CD4-positive, alpha-beta T cell treated with Interleukin-17A for 1 hour (primary cell): ENCODE measurements at places on chromosomes 2 and 18.

GRCh38 chr2:28273751-28274150, 118.9 kb upstream of the FOSL2 start:
- peak; percentile 15 for DNase-seq

- no peak for DNase-seq
These were observed 33.0 kb downstream of the CDCA7 start for GRCh38 chr2:173387660-173388059.

- no peak for DNase-seq
These were observed 32.7 kb downstream of the SPIRE1 start for GRCh38 chr18:12625241-12625640.

DNA sequence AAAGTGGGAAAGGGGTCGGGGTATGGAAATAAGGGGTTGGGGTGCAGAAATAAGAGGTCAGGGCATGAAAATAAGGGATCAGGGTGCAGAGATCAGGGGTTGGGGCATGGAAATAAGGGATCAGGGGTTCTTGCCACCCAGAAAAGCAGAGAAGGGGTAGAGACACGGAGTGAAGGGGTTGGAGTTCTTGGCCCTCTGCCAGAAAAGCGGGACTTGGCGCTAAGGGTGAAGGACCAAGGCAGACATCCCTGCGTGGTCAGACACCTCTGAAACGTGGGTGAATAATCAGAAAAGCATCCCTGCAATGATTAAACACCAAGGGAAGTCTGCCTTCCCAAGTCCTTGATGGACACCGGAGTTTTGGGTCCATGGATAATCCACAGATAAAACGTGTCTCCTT, 1521.6 kb upstream of the SLC39A10 start:
- no peak for DNase-seq

GRCh38 chr2:65278531-65278981, 50.9 kb downstream of the ACTR2 start:
- DNase-seq = no peak

DNA sequence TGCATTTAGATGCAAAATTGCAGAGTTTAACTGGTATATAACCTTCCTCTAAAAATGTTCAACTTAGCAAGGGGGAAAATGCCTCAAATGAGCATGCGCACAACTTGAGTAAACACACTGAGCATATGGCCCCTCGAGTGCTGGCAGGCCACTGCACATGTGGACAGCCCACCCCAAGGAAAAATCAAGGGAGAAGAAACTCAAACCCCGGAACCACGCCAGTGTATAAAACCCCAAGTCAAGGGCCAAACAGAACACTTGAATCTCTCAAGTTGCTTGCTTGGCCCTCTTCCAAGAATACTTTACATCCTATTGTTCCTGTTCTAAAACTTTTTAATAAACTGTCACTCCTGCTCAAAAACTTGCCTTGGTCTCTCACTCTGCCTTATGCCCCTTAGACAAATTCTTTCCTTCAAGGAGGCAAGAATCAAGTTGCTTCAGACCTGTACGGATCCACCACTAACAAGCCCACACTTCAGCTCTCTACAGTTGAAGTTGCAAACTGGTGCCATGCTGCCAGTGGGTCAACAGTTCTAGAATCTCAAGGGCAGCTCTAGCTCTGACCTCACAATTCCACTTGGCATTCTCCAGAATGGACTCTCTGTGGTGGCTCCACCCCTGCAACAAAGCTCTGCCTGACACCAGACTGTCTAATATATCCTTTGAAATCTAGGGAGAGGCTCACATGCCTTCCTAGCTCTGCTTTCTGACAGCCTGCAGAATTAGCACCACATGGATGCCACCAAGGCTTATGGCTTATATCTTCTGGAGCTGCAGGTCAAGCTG, 38.9 kb downstream of the HIBCH start:
- no peak for DNase-seq

GRCh38 chr2:45178854-45179253, 169.6 kb upstream of the SIX2 start:
- no peak for DNase-seq

GRCh38 chr18:48688961-48689360, 150.1 kb downstream of the CTIF start:
- DNase-seq = no peak

DNA sequence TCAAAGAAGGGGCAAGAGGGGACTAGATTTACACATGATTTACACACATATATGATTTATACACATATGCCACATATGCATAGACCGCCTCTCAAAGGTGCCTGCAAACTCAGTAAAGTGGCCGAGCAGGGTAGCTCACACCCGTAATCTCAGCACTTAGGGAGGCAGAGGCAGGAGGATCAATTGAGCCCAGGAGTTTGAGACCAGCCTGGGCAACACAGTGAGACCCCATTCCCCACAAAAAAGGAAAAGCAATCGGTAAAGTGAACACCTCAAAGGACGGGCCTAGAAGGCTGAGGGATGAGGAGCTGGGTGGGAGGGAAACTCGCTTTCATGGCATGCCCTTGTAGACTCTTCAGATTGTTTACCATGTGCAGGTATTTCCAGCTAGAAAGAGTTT, 5.1 kb downstream of the ANKRD39 start:
- no peak for DNase-seq

DNA sequence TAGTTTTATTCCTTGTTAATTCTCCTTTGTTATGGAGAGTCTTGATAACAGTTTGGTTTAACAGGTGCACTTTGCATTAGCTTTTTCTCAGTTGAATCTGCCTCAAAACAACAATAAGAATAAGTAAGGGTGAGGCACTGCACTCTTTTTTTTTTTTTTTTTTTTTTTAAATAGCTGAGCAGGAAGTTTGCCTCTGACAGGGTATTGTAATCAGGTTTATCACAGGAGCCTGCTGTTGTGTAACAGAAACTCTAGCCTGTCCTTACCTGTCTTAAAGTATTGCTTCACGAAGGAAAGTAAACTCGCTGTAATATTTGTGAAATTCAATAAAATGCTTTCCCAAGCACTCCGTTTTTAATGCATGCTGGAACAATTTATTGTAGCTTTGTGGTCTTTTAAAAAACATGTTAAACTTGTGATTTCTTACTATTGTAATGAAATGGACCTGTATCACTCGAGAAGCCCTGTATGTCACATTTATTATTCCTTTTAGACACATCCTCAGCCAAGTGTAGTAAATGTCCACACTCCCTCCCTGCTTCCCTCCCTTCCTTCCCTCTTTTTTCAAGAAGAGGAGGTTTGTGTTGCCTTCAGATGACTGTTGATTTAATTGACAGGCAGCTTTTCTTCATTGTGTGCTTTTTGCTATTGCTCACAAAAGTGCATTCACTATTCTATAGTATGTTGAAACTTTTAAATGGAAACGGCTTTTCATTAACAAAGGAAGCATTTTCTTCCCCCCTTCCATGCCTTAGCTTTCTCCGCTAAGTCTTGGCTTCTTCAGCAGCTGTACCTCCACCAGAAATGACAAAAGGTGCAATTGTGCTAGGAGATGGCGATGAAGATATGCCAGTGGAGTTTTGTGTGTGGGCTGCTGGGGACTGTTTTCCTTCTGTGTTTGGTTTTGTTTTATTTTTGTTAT, 52.7 kb downstream of the TAF1B start:
- no peak for DNase-seq

DNA sequence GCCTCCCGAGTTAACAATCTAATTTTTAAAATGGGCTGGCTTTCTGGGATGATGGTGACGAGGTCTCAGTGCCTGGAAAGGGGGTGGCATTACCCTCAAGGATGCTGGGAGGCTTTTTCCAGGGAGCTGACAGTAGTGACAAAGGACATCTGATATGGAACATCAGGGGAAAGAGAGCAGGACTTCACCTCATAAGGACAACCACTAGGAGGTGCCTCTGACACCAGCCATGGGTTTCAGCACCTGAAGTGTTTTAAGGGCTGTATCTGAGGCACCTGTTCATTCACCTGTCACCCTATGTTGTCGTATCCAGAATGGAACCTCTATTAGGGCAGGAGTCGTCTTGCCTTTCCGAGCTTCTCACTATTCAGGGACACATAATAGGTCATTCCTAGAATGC, 10.8 kb downstream of the IL36B start:
- no peak for DNase-seq

GRCh38 chr18:59008302-59008974, 131.2 kb upstream of the SEC11C start:
- DNase-seq = no peak

GRCh38 chr2:236988690-236989624, 96.7 kb upstream of the COPS8 start:
- no peak for DNase-seq

DNA sequence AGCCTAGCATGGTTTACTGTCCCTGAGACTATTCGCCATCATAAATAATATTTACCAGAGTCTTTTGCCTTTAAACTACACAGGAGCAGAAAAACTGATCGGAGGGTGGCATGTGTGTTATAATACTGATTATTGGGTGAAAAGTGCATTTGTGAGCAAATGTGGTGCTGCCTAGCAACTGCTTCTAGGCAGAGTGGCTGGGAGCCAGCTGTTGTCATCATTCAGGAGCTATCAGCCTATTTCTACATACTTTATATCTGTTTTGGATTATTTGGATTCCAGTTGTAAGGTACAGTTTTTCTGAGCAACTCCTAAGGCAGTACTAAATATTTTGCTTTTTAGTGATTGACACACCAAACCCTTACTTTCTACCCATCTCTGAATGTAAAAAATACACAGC, 75.0 kb upstream of the MSTN start:
- no peak for DNase-seq

- no peak for DNase-seq
These were observed 78.1 kb downstream of the CIB4 start for GRCh38 chr2:26562811-26563645.

DNA sequence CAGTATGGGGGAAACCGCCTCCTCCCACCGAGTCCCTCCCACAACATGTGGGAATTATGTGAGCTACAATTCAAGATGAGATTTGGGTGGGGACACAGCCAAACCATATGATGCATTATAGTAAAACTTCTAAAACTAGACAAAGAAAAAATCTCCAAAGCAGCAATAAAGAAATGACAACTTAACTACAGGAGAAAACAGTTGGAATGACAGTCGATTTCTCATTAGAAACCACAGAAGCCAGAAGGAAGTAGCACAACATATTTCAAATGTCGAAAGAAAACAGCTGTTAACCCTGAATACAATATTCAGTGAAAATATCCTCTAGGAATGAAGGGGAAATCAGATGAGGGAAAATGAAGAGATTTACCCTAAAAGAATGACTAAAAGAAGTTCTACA, 53.5 kb upstream of the TCF4 start:
- no peak for DNase-seq

- DNase-seq = no peak
These were observed 20.6 kb upstream of the SPTBN1 start for GRCh38 chr2:54435325-54436226.

- no peak for DNase-seq
These were observed 1.8 kb downstream of the HOXD13 start for GRCh38 chr2:176094349-176094748.

DNA sequence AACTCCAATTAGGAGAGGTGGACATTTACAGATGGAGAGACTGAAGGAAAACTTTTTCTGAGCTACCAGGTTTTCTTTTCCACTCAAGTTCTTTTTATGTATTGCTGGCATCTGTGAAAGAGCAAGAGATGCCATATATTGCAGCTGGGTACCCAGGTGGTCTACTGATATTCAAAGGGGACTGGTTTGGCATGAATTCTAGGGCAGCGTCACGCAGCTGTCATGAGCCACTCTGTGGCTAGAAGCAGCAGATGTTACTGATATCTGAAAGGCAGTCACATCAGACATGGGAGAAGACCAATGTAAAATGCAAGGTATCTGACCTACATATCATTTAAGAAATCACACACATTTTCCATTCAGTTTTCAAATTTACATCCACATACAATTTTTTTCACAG, 408.8 kb downstream of the GALNT13 start:
- DNase-seq = no peak

- DNase-seq = no peak
These were observed 161.3 kb downstream of the DNER start for GRCh38 chr2:229553091-229553490.

DNA sequence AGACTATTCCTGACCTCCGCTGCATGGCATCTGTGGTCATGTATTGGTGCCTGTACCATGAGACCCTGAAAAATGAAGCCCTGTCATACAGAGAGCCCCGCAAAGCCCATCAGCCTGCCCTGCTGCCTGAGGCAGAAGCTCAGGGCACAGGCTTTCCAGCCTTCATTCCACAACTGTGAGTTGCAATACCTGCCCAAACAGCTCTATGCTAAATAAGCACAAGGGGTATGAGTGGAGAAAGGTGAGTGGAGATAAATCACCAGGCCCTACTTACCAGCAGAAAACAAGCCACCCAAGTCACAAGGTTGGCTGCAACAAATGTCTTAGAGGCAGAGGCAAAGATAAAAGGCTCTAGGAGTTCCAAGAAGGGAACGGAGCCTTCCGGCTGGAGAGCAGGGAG, 277.4 kb downstream of the TNS1 start:
- DNase-seq = no peak

- DNase-seq = no peak
These were observed 62.2 kb downstream of the RPL37A start for GRCh38 chr2:216560838-216561270.

GRCh38 chr2:158960193-158960592, 8.2 kb upstream of the TANC1 start:
- DNase-seq = no peak

- DNase-seq = no peak
These were observed 497 bp downstream of the COLEC12 start for GRCh38 chr18:499776-500631.

- DNase-seq = no peak
These were observed 108.0 kb downstream of the TWIST2 start for GRCh38 chr2:238955648-238956531.

DNA sequence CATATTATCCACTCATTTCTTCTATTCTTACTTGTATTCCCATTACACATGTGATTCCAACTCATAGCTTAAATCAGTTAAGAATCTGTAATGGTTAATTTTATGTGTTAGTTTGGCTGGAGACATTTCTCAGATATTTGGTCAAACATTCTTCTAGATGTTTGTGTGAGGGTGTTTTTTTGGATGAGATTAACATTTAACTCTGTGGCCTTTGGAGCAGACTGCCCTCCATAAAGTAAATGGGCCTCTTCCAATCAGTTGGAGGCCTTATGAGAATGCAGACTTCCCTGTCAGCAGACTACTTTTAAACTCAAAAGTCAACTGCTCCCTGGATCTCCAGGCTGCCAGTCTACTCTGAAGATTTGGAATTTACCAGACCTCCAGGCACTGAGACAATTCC, 976.8 kb upstream of the ACVR2A start:
- no peak for DNase-seq

DNA sequence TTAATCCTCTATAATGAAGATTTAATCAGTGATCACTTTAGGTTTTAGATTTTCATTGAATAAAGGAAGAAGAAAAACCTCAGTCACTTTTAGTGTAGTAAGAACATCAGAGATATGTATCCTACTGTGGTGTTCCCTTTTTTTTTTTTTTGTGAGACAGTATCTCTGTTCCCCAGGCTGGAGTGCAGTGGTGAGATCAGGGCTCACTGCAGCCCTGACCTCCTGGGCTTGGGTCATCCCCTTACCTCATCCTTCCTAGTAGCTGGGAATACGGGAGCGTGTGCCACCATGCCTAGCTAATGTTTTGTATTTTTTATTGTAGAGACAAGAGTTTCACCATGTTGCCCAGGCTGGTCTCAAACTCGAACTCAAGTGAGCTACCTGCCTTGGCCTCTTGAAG, 5.1 kb downstream of the SLC39A10 start:
- DNase-seq = no peak
